ENCODE measurements at places on chromosomes 1 and 21.

DNA sequence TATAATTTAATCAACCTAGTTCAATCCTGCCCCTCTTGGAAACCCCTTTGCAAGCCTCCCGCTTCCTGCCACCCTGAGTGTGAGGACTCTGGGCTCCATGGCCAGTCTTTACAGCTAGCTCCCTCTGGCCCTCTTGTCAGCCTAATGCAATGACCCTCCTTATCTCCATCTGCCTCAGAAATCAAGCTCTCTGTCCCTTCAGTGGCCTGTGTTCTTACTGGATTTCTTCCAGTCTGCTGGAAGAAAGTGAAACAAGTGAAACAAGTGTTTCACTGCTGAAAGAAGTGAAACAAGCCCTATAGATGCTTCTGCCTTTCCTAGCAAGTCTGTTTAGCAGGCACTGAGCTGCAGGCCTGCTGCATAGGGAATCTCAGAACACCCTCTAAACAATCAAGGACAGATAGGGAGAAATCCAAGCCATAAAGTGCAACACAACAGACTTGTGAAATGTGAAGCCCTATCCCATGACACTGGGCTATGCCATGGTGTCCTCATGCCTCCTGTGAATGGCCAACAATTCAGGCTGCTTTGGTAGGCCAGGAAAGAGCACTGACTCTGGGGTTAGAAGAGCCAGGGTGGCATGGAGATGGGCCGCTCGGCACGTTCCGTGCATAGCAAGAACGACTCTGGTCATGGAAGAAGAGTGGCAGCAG lies 55.9 kb downstream of the FAM163A start:
- DNase-seq, result no peak

DNA sequence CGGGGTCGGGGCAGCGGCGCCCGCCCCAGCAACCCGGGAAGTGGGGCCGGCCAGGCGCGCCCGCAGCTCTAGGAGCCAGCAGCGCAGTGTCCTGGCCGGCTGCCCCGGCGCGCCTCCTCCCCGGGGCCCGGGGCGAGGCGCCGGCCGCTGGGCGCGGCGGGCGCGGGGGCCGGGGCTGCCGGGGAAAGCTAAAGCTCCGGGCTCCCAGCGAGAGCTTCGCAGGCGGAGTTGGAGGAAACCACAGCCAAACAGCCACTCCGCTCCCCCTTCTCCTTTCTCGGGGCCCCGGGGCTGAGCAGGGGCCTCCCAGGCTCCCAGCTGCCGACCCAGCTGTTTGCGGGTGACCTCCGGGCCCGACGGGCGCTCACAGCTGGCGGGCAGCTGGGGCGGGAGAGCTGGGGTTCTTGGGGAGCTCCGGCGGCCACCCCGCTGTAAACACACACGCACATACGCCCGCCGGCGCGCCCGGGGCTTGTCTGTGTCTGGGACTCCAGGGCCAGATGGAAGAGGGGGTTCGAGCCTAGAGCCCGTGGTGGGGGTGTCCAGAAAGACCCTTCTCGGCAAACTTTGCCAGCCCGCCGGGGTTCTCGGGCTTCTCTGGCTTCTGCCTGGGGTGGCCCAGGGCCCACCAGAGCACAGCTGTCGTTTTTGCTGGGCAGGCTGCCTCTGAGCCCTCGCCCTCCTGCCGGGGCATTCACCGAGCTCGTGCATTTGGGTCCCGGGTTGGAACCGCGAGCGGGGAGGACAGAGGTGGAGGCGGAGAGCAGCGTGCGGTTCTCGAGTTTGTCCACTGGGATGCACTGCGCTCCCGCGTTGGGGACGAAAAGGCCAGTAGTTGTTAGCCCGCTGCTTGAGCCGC lies 1.5 kb downstream of the AJAP1 start:
- no peak for DNase-seq

- DNase-seq, result no peak
Measured at GRCh38 chr21:34554227-34554626, 42.2 kb upstream of the KCNE1 start.

DNA sequence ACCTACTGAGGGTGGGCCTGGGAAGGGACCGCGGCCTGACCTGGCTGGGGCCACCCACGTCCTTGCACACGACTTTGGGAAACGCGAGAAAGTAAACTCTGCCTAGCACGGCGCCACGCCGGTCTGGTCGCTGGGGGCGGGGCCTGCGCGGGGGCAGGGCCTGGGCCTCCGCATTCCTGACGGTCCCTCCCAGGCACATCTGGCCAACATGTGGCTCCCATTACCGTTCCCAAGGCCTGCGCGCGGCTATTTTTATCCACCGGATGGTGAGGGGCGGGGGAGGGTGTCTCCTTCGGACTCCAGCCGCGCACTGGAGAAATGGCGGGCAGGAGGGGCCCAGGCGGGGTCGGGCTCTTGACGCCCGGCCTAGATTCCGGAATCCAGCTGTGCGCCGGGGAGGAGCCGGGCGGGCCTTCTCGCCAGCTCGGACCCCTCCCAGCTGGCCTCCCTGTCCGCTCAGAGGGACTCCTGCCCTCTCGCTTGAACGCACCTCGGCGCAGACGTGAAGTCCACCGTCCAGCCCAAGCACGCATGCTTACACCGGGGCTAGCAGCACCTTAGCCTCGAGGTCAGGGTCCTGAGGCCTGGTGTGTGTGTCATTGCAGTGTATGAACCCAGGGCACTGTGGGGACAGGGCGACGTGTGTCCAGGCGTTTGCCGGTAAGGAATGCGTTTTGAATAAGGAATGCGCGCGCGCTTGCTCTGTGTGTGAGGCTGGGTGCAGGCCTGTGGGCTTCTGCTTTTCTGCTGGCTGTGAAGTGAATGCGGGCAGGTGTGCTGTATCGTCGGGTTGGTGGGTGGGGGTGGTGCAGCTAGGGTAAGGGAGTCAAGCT lies 2.1 kb downstream of the EVA1B start:
- no peak for DNase-seq

GRCh38 chr1:116706841-116707240 lies 39.3 kb upstream of the IGSF3 start:
- no peak for DNase-seq

DNA sequence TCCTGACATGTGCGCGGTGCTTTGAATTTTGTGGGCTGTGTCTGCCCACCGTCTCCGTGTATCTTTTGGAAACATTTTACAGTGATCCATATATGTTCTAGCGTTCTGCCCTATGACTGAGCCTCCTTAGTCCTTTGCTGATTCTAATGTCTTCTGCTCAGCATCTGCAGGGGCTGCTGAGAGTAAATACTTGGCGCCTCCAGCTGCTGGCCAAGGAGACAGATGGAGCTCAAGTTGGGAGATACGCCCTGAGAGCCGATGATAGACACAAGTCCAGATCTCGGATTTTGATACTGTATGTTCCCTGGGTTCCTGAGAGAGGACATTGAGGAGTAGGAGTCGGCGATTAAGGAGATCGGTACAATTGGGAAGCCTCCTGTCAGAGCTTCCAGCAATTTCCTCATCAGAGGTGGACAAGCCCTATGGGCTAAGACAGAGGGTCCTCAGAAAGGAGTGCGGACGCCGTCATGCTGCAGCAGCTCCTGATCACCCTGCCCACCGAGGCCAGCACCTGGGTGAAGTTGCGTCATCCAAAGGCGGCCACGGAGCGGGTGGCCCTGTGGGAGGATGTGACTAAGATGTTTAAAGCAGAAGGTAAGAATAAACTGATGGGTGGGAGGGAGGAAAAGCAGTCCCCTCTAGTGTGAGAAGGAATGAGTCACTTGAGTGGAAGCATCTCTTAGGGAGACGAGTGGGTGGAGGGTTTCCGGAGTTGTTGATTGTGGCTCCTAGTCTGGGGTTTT lies 390 bp downstream of the ZFP69B start:
- peak; percentile 79 for DNase-seq

GRCh38 chr21:37553078-37553481 lies 186.5 kb downstream of the DYRK1A start:
- DNase-seq, result no peak

Measured in activated gamma-delta T cell treated with Interleukin-2 at 50 U/mL for 16 hours (primary cell).